ENCODE measurements at places on chromosomes 1 and 21. TPM values are rescaled to one million over a fixed set of nuclear protein-coding genes. Genes with fewer than 3 reads are reported as not detected.

DNA sequence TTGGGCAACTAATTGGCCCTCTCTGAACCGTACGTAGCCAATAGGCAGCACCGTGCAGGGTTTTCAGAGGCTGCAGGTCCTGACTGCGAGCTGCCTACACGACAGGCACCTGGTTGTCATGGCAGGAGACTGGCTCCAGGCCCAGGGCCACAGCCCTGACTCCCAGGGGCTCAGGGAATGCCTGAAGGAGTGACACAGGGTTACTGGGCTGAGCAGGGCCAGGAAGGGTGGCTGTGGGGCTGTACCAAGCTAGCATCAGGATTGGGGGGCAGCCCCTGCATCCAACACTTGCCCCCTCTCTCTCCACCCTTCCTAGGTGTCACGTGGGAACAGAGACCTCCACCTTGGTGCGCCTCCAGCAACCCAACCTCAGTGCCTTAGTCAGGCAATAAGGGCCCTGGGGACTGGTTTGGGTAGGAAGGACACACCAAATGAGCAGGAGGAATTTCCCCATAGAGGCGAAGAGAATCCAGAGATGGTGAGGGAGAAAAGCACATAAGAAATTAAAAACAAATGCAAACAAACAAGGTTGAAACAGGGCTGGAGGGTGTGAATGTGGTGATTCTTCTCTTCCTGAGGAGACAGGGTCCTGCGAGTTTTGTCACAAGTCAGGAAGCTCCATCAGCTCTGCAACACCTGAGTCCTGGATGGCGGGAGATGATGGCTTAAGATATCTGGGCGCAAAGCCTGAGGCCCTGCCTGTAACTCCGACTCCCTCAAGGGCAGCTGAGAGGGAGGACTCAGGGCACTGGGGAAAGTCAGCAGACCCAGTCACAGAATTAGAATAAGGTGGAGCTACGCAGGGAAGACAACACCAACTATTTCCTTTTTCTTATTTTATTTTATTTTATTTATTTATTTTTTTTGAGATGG, 19.7 kb upstream of the RNU1-4 start:
- peak; percentile 40 for DNase-seq

DNA sequence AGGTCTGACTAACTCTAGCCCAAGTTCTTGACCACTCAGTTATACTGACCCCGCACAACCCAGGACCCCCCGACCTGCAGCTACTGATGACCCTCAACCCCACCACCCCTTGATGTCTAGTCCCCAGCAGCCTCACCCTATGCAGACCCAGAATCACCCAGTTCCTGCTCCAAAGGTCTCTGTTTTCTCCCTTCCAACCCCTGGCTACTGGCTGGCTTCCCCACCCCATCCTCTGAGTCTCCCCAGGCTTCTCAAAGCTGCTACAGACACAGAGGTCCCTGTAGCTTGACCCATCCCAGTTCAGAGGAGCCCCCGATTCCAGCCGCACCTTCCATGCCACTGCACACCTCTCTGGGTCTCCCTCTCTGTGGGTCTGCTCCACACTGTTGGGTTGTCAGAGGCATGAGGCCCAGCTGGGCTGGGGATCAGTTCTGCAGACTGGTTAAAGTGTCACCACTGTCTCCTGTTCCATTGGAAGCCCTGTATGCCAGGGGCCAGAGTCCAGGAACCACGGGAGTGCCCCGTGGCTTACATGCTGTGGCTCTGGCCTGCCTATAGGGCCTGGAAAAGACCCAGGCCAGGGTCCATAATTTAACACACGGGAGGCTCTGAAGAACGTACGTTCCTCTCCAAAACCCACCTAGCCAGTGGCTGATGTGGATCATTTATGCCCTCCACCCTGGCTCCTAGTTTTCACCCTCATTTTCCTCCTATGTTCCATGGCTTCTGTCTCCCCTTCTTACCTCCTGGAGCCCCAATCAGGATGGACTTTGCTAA, 497 bp downstream of the PKLR start:
- no peak for DNase-seq

DNA sequence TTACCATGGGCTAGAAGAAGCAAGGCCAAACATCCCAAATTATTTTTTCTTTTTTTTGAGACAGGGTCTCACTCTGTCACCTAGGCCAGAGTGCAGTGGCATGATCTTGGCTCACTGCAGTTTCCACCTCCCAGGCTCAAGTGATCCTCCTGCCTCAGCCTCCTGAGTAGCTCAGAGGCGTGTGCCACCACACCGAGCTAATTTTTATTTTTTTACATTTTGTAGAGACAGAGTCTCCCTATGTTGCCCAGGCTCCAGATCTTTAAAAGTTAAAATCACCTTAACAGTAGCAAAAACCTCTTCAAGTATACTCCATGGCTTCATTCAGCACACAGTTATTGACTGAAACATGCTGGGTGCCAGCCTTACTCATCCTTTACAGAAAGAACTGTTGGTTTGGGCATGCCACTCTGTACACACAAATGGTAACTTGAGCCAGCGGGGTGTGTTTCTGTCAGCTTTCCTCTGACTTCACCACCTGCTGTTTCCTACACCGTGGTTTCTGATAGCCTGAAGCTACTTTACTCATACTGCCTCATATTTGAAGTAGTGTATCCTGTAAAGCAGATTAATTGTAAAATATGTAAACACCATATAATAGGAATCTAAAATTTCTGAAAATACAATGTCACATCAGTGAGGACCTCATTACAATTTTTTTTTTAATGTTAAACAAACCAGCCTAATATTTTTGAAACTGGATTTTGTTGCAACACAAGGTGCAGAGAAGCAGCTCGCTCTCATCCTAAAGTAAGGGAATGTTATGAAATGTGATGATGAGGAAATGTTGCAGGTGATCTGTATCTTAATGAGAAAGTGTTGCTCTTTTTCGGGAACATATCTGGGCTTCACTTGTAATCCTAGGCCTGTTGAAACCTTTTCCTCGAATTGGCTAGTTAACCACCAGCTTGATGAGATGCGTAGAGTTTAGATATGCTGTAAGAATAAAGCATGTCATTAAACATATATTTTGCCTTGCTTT, 113.9 kb downstream of the ATP5PO start:
- DNase-seq = no peak

- no peak for DNase-seq
Observed at GRCh38 chr1:47838562-47839432, 158.4 kb downstream of the TRABD2B start.

Gene KCNT2
- 2.7 TPM for total RNA-seq

- DNase-seq = peak; percentile 67
Observed at GRCh38 chr1:222877854-222878253, 63.0 kb downstream of the DISP1 start.

Gene NUP210L
- total RNA-seq = 0.25 TPM

All from right cardiac atrium (tissue), 5 donors.